Memory B cell (primary cell): ENCODE measurements at places on chromosomes 5 and 9.

- DNase-seq, result no peak
These were observed 207.2 kb downstream of the NFIB start for GRCh38 chr9:14106699-14107098.

- DNase-seq, result no peak
These were observed 113.3 kb upstream of the GRAMD2B start for GRCh38 chr5:126309860-126310259.

- no peak for DNase-seq
These were observed 5.7 kb downstream of the CDO1 start for GRCh38 chr5:115810761-115811160.

- DNase-seq, result no peak
These were observed 143.9 kb upstream of the SLC1A3 start for GRCh38 chr5:36462295-36463021.

- DNase-seq, result no peak
These were observed 8.4 kb downstream of the MTAP start for GRCh38 chr9:21810881-21811280.

GRCh38 chr5:131630963-131631350, 4.1 kb downstream of the RAPGEF6 start:
- no peak for DNase-seq

DNA sequence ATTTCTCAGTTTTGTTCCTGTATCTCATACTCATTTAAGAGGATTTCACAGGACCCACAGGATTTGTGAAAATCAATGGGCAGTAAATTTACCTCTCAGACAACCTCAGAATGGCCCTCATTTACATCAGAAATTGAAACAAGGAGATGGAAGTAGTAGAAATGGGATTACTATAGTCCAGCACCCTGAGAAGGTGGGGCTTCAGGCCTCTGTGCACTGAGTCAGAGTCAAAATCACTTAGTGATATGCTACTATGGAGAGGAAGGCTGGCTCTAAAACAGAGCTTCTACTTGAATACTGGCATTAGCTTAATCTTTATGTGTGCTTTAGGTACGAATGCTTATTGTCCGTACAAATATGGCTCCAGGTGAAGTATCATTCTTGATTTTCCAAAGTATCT, 159.3 kb downstream of the CEP120 start:
- DNase-seq, result no peak

- no peak for DNase-seq
These were observed 5.3 kb downstream of the CDKN2AIPNL start for GRCh38 chr5:134406390-134406789.

DNA sequence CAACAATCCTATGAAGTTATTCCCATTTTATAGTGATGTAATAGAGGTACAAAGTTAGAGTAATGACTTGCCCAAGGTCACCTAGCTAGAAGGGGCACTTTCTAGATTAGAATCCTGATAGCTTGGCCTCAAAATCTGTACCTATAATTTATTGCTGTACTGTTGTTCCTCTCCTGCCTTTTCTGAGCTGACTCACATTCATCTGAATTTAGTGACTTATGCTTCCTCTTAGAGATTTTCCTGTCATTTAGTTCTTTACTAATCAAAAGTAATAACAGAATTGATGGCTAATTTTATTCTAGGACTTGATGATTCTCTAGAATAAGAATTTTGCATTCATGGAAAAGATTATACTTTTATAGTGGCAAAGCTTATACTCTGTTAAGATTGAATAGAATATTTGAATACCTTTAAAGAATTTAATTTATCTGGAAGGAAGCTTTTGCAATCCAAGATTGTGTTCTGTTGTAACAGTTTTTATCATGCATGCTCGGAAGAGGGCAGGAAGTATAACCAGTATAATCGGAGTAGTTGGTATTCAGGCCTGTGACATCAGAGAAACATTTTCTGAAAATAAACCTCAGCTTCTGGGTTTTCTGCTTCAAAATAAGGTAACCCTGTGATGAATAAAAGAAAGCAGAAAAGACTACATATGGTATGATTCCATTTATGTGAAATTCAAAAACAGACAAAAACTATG, 21.3 kb downstream of the CYSTM1 start:
- DNase-seq, result no peak

DNA sequence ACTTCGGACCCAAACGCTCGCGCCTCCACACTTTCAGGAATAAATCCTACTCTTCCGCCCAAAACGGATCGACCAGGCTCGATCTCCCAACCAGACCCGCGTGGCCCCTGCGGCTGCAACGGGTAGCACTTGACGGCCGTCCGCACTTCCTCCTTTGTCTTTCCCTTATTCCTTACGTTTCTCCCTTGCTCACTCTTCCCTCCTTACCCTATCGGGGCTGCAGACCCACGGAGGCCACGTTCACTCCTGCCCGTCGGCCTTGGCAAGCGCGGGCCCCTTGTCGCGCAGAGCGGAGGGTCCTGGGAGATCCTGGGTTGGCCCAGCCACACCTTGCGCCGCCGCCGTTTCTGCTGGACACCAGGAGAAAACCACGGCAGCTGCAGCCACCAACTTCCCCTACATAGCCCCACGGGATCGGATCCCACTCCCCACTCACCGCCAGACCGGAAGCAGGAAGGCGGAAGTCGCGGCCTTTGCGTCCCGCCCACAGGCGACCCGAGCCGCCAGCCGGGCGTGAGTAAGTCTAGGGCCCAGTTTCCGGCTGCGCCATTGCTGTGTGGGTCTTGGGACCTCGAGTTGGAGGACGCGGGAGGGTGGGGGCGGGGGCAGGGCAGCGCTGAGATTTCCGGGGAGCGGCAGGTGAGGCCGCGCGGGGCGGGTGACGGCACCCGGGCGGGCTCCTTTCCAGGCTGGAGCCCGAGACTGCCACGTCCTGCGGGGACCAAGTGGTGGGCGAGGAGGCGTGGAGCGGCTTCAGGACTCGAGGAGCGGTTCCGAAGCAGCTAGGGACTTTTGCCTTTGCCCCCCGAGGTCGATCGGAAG, at the start of gene SMIM15:
TSS of gene SMIM15 (minus strand) at position 459 of the 822 bp plus-strand sequence. CDS start 2,297 bp downstream, outside the sequence.
- DNase-seq, result peak; percentile 57

- no peak for DNase-seq
These were observed 51.9 kb downstream of the MRPL36 start for GRCh38 chr5:1747803-1748085.

DNA sequence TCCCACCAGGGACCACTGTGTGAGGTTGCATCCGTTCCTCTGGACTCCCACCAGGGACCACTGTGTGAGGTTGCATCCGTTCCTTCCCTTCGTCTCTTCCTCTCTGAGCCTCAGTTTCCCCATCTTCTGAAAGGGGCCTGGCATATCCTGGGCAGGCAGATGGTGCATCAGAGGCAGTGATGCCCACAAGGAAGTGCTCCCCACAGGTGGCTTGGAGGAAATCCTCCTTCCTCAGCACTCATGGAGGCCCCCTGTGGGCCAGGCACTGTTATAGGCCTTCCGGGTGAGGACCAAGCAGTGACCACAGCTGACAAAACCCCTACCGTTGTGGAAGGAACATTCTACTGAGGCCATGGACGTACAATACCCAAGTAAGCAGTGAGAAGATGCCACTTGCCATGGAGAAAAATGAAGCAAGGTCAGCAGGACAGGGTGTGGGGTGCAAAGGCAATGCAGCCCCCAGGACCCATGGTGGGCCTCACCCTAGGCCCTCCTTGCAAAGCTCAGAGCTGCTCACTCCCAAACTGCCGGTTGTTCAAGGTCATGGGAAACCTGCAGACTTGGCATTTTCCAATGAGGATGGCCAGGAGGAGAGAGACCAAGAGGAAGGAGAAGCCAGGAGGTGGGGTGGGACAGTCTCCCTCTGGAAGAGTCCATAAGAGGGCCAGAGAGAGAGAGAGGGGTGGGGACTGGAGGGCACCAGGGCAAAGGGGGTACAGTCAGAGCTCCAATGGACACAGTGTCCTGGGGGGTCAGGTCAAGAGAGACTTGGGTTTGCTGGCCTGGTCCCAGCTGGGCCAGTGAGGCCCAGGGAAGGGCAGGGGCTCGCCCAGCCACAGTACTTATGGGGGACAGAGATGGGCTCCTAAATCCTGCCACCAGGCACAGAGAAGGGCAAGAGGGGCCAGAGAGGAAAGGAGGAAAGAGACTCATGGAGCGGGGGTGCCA, 51.1 kb downstream of the C9orf50 start:
- no peak for DNase-seq

DNA sequence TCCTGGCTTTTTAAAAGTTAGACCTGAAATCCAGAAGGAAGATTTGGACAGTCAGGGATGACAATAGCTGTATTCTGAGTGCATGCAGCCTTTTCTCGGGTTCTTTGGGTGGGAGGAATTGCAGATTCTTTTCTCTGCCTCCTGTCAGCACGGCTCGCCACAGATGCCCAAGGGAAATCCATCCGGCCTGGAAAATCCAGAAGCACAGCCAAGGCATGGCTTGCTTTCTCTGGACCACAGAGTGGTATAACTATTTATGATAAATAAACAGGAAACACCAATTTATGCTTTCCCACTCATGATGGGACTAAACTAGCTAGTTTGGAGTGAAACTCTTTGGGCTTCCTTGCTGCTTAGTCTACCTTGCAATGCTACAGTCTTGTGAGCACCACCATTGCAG, 59.1 kb downstream of the C9orf152 start:
- DNase-seq, result no peak

DNA sequence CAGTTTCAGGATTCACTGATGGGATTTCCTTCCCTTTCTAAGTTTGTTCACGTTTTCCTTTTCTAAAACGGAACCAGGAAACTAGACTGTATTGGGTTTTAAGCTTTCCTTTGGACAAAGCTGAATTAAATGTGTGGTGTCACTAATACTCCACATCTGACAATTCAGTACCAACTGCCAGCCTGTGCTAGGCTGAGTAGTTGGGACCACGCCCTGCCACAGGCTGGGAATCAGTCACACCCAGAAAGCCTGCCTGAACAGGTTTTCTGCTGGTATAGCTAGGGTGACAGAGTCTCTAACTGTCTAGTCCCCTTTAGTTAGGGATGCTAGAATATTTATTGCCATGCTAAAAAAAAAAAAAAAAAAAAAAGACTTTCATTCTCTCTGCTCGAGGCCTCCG, 15.6 kb downstream of the SPACA9 start:
- no peak for DNase-seq

DNA sequence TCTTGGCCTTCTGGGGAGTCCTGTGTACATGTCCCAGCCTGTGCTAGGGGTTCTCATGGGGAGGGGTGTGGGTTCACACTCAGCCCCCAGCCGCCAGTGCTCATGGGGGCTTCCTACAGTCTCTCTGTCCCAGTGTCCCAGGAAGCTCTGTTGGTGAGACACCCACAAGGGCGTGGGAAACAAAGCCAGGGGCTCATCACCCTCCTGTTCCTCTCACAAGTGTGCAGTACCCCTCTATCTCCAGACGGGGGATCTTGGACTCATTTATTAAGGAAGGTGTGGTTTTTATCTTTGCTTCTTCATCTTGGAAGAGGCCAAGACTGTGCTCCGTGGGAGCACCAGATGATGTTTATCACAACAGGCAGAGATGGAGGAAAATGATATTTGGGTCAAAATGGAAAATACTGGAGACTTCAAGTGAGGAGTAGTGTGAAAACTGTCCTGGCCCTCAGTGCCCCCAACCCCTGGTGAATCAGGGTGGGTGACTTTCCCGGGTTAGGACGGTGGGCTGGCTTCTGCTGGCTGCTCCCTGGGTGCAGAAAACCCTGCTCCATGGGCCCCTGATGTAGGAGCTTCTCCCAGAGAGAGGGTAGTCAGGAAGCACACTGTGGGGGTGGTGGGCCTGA, 15.2 kb downstream of the TMEM171 start:
- no peak for DNase-seq

DNA sequence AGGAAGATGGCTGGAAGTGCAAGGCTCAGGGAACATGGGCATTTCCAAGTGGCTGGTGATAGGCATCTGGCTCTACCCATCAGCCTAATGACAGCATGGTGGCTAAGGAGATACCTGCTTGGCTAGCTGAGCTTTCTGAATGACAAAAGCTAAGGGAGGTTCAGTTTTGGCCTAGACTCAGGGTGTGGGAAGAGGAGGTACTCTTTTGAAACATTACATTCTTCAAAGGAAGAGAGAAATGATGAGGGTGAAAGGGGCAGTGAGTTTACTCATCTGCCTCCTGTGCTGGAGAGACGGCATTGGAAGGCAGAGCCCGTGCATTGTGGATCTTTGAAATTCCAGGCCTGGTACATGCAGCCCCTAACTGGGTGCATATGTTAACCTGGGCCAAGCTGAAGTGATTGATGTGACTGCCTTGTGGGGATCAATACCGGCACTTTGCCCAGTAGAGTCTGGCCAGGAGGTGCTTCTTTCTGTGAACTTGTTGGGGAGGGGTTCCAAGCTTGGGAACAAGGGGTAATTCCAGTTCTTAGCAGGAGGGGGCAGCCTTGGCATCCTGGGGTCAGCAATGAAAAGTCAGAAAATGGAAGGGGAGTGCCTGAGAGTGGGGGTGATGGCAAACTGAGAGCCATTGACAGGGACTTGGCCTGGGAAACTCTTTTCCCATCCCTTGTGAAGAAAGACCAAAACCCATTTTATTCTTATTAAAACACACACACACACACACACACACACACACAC, 108.6 kb downstream of the ACER2 start:
- DNase-seq, result no peak

DNA sequence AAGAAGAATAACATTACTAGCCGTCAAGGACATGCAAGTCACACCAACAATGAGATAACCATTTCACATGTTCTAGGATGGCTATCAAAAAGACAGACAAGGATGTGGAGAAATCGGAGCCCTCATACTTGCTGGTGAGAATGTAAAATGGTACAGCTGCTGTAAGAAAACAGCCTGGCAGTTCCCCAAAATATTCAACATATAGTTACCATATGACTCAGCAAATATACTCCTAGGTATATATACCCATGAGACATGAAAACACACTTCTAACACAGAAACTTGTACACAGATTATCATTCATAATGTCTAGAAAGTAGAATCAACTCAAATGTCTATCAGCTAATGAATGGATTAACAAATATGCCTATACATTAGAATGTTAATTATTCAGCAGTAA, 105.4 kb upstream of the PCAT7 start:
- no peak for DNase-seq

DNA sequence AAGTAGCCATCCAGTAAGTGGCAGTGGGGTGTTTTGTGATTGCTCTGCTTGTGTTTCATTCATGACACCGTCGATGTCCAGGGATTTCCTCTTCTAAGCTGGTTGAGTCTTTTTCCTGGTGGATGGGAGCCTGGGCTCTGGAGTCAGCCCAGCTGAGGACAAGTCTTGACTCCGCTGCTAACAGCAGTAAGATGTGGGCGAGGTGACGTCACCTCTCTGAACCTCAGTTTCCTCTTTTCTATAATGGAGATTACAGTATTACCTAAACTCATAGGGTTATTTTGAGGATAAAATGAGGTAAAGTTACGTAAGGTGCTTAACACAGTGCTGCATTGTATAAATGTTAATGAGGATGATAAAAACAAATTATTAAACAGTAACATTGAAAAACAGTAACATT, 21.3 kb downstream of the FGF1 start:
- DNase-seq, result no peak

DNA sequence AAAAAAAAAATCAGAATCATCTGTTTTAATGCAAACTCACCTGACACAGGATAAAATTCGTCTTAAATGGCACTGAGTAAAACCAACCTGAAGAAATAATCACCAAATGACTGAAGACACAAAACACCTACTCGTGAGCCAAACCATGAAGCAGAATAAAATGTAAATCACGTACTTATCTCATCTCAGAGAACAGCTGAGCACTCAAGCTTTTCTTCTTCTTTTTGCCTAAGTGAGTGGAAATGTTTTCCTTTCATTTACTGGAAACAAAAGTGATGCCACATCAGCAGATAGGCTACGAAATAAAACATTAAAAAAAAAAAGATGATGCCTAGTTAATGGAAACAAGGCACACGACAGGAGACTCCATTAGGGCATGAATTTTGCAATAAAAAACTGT, 36.4 kb downstream of the ATPSCKMT start:
- no peak for DNase-seq
